ENCODE measurements at places on chromosomes 16 and 17. TPM values are rescaled to one million over a fixed set of nuclear protein-coding genes. Genes with fewer than 3 reads are reported as not detected.

DNA sequence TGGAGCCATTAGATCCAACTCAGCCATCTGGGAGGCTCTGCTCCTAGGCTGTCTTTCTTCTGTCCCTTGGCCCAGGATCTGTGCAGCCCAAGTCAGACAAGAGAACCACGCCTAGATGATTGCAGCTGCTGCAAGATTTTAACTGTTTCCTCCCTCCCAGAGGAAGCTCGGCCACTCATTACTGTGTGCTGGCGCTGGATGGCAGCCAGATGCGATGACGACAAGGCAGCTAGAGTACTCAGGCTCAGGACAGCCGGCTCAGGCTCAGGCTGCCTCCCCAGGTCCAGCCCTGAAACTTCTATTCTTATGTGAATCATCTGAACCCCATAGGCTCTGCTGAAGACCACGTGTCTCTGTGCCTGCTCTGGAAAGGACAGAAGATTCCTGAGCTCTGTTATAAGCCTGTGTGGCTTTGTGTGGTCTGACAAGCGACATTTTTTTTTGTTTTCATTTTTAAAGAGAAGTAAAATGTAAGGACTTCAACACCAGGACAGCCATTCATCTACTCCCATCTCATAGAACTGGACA lies 32.1 kb upstream of the FBXW10B start:
- DNase-seq, result peak; percentile 89

GRCh38 chr16:54285414-54286089 lies 1.0 kb downstream of the IRX3 start:
- no peak for DNase-seq

DNA sequence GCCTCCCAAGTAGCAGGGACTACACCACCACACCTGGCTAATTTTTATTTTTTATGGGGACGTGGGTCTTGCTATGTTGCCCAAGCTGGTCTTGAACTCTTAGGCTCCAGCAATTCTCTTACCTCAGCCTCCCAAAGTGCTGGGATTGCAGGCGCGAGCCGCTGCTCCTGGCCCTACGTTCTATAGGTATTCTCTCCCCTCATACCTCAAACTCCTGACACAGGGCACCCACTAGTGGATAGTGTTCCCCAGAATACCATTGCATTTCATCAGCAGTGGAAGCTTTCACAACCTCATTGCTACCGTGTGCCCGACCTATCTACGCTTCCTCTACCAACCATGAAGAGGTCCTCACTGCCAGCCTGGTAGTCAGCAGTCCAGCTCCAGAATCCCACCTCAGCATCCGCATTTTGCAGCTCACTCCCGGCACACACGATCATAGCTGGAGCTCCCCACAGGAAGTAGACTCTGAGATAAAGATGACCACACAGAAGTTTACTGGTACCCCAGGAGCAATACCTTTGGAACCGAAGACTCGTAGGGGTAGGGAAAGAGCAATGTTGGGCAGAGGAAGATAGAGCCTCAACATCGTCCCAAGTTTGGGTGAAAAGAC lies 9.3 kb downstream of the CTRB2 start:
- DNase-seq, result peak; percentile 4

GRCh38 chr16:12674071-12674470 lies 129.6 kb downstream of the CPPED1 start:
- DNase-seq, result no peak

- no peak for DNase-seq
Measured at GRCh38 chr16:79500286-79500685, 100.3 kb downstream of the MAF start.

GRCh38 chr16:50354629-50355456 lies 13.9 kb downstream of the BRD7 start:
- DNase-seq, result peak; percentile 43

GRCh38 chr16:1481906-1482835 lies 6.6 kb downstream of the PTX4 start:
- DNase-seq, result no peak

GRCh38 chr16:1150511-1150982 lies 2.4 kb upstream of the CACNA1H start:
- peak; percentile 57 for DNase-seq

DNA sequence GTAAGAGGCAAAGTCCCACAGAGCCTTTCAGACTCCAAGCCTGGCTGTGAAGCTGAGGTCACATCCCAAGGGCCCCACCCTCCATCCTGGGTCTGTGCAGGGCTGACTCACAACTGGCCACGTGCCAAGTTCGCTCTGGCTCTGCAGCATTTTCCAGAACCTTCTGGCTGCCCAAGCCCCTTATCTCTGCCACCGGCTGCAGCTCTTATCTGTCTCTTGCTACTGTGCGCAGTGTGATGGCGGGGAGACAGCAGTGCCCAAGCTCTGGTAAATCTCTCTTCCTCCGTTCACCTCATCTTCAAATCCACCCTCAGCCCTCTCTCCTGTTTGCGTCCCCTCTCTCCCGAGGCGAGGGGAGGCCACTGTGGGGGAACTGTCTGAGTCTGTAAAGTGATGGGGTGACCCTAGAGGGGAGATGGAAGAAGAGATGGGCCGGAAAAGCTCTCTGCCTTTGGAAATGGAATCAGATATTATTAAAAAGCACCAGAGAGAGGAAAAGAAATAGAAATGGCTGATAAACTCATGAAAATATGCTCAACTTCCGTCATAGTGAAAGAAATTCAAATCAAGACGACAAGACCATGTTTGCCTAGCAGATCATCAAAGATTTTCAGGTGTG lies 162.7 kb upstream of the CDC42EP4 start:
- DNase-seq, result peak; percentile 49

GRCh38 chr16:10918294-10919002 lies 23.8 kb downstream of the DEXI start:
- DNase-seq, result peak; percentile 92

DNA sequence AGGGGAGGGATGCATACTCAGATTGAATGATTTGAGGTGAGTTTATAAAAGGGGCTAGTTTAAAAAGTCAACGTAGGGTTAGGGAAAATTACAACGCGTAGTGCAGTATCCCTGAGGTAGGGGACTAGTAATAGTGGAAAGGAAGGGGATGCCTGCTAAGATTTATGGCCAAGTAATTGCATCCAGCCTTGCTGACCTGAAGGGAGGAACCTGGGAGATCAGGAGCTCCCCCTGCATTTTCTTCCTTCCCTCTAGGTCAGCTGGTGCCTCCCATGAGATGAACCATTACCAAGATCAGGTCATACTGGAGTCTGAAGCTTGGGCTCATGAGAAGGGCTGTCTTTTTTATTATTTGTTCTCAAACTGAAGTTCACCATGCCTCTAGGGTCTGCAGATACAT lies 606.6 kb downstream of the TMEM114 start:
- DNase-seq, result no peak

DNA sequence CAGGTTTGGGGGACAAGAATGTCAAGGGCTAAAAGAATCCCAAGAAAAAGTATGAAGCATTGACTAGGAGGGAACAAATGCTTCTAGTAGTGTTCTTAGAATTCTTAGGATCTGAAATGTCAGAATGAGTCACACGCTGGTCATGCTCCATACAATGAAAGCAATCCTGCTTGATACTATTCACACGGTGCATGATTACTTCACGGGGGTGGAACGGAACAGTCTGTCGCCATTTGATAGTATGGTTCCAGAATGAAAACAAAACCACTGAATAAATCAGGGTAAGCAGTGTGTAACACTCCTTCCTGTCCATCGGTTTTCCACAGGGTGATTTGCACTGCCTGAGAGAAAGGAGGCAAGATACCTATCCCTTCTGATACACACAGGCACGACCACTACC lies 22.9 kb upstream of the YWHAE start:
- DNase-seq, result peak; percentile 93

GRCh38 chr16:8952281-8952751 lies 11.4 kb downstream of the USP7 start:
- DNase-seq, result no peak

DNA sequence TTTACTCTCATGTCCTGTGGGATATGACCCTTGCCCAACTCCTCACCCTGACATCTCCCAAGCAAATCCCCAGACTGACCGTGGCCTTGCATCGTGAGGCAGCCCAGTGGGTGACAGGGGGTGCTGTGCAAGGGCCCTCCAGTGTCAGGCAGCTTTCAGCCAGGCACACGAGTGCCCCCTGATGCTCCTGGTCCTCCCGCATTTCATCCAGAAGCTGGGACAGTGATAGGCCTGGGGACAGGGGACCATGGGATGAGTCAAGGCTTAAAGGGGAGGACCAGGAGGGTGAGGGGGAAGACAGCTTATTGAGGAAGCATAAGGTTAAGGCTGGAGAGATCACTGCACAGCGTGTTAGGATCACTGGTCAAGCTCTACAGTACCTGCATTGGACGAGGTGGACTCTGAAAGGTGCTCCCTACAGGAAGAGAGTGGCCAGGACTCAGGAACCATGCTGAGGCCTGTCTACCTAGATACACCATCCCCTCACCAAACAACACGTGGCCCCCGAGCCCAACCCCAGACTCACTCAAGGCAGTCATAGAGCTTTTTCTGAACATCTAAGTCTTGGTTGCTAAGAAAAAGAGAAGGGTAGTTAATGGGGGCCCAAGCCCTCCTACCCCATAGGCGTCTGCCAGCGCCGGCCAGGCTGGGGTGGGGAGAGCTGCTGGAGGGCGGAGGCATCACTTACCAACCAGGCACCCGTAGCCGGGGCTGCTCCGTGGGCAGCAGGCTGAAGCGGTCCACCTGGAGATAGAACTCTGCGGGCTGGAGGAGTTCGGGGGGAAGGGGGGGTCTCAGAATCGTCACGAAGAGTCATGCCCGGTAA lies 998 bp downstream of the ACD start:
- DNase-seq, result no peak

DNA sequence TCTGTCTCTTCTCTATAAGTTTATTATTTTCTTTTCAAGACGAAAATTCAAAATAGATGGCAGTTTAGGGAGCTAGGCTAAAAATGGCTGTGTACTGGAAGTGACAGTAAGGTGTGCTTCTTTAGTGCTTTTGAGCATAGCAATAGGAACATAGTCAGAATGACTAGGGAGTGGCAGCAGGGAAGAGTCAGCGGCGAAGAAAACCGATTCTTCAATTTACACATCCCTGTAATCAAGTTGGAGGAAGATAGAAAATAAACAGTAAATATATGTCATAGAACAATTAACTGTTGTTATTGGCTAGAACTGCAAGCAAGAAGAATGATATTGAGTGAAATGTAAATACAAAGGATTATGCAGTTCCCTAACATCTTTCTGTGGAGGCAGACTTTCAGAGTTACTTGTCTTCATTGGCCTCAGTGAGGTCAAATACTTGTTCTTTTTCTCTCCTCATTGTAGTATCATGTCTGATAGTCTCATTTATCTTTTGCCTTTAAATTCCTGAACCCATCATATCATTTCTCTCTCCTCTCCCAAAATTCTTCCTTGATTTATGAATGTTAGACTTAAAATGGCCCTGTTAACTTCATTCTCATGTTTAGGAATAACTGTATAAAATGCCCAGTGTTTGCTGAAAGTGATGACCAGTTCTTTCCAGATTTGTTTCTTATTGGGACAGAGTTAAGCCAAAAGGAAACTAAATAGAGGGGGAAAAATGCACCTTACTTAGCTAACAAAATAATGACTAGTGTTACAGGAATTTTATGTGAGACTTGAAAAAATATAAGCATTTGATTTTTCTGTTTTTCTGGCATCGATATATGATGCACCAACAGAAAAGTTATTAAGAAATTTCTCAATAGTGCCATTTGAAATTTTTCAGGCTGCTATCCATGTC lies 211.4 kb downstream of the BCAS3 start:
- no peak for DNase-seq

The KRTAP3-1 gene
- total RNA-seq, result not detected

The SCGB1C2 gene
- not detected for total RNA-seq

The FBXW10 gene
- not detected for total RNA-seq

The USP31 gene
- 3.3 TPM for total RNA-seq

The ZFPM1 gene
- total RNA-seq, result 0.29 TPM

The TMED6 gene
- not detected for total RNA-seq
